ENCODE measurements at places on chromosomes 5 and 9. TPM values are rescaled to one million over a fixed set of nuclear protein-coding genes. Genes with fewer than 3 reads are reported as not detected.
A peak's percentile ranks its signal among the peaks of the same experiment; 100 is the strongest.

GRCh38 chr9:3909966-3910650, 384.3 kb upstream of the RFX3 start:
- no peak for DNase-seq

DNA sequence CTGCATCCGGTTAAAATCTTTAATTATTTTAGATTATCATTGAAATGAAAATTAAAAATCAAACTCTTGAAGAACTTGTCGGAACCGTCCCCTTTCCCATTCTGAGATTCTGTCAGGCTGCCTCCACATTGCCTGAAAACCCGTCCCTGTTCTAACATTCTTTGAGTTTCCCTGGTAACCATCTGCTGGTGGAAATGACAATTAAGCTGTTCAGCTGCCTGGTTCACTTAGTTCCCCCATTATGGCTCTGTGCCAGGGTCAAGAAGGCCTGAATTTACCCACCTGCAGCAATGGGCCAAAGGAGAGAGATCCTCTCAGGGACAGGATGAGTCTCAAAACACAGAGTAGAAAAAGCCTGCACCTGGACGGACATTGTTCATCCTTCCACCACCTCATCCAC, 11.8 kb upstream of the TCOF1 start:
- DNase-seq: no peak

GRCh38 chr5:82991059-82991458, 86.1 kb downstream of the TMEM167A start:
- DNase-seq: no peak

DNA sequence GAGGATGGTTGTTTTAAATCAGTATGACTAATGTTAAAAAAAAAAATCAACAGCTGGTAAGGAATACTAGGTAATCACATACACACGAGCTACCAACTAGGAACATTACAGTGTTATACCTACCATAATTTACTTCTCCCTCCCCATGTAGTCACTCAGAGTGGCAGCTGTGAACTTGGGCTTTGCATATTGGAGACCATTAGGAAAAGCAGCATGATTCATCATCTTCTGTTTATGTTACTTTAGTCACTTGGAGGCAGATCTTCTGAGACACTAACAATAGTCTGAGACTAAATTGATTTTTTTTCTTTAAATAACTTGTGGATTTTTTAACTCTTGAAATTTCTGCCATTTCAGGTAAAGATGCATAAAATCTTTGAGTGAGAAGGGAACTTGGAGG, 141.5 kb upstream of the NR4A3 start:
- DNase-seq: no peak

GRCh38 chr5:42876375-42876844, 64.7 kb upstream of the SELENOP start:
- DNase-seq: no peak

- peak; percentile 83 for DNase-seq
Measured at GRCh38 chr9:90774682-90775081, 26.9 kb upstream of the SYK start.

DNA sequence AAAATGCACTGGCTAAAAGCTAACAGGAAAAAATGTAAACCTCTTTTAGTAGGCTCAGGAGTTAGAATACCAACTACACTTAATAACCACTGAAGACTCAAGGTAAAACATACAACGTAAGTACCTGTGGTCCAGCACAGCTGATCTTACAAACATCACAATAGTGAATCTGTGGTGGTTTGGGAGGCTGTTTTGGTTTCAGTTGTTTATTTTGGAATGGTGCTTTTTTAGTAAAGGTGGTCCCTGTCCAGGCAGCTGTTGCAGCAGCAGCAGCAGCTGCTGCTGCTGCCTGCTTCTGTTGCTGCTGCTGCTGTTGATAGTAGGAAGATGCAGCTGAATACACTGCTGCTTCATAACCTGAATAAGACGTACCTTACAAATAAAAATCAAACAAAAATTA, 37.9 kb downstream of the ZFR start:
- DNase-seq: no peak

DNA sequence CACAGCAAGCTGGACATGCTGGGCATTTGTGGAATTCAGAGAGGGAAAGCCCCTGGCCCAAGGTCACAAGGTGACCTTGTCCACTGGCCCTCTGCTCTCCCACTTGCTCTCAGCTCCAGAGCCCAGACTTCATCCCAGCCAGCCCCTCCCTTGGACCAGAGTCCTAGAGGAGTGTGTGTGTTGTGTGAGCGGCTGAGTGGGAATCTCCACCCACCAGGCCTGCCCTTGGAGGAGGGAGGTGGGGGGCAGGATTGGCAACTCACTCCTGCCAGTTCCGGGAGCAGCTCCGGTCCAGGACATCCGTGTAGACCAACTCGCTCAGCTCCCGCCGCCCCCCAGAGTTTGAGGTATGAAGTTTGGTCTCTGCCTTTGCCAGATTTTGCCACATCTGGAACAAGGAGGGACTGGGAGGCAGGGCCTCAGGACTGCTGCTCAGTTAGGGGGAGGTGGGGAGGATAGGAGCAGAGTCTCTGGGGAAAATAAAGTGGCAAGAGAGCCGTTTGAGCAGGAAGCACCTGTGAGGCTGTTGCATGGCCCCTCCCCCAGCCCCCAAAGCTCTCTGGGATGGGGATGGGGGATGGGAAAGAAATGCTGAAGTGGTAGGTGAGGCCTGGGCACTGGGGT, 1.4 kb downstream of the MZB1 start:
- DNase-seq: peak; percentile 85

GRCh38 chr5:158283397-158283796, 424.5 kb upstream of the CLINT1 start:
- no peak for DNase-seq

- no peak for DNase-seq
Measured at GRCh38 chr9:3161912-3162311, 318.0 kb upstream of the PUM3 start.

GRCh38 chr5:10393491-10393890, 40.0 kb downstream of the MARCHF6 start:
- no peak for DNase-seq

GRCh38 chr9:73667749-73668148, 516.1 kb downstream of the ANXA1 start:
- no peak for DNase-seq

DNA sequence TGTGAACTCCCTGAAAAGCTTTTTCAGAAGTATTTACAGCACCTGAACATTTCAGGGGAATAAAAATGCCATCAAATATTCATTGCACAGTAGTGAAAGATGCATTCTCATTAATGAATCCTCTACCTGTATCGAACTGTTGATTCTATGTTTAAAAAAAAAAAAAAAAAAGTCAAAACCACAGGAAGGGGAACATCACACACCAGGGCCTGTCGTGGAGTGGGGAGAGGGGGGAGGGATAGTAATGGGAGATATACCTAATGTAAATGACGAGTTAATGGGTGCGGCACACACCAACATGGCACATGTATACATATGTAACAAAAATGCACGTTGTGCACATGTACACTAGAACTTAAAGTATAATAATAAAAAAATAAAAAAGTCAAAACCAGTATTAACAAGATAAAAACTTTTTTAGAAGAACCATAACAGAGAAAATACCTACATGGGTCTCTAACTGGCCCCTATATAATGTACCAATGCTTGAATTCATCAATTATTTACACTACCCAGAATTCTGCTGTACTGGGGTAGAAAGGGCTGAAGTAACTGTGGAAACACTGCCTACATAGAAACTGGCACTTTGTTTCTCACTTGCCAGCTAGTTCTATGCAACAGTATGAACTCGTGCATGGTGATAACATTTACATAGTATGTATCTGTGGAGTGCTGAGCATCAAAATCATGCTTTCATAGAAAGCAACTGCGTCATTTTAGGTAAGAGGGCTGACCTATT, 48.9 kb downstream of the GNAQ start:
- DNase-seq: no peak

GRCh38 chr9:121699571-121700164, 48.2 kb downstream of the DAB2IP start:
- no peak for DNase-seq

GRCh38 chr5:141973871-141974595, 5.1 kb downstream of the RNF14 start:
- no peak for DNase-seq

DNA sequence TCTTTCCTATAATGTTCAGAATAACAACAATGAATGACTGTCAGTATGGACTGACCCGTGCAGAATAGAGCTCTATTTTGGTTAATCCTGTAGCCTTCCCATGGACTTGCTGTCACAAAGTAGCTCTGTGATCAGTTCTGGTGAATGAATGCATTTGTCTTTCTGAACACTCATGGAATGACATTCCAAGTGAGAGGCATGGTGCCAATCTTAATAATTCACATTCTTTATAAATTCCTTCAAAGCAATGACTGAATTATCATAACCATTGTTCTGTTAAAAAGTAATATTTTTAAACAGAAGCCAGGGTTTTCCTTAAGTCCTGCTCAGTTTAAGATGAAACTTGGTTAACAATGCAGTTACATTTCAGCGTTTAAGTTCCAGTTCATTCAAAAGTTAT, 360.5 kb downstream of the ICE1 start:
- DNase-seq: no peak

- no peak for DNase-seq
Measured at GRCh38 chr5:39064450-39064849, 9.7 kb downstream of the RICTOR start.

DNA sequence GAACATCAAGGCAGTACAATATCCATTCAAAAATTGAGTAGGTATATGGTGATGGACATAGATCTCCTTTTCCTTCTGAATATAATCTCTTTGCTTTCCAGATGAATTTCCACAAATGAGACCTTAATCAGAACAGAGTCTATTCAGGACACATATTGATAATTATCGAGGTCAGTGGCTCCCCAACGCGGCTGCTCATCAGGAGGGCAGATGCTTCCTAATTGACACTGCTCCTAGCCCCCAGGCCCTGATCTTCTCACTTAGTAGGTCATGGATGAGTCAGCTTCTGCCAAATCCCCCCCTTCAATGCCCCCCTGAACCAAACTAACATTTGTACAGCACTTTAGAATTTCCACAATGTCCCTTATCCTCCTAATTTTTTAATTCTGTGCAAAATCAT, 51.6 kb downstream of the SEMA5A start:
- no peak for DNase-seq

The BTNL8 gene
- polyA plus RNA-seq: 0.58 TPM

The IRX2 gene
- polyA plus RNA-seq: not detected

The DMGDH gene
- 0.13 TPM for polyA plus RNA-seq

The PCDHGB2 gene
- not detected for polyA plus RNA-seq

The MEGF10 gene
- 0.02 TPM for polyA plus RNA-seq

The PCDHGA12 gene
- 0.54 TPM for polyA plus RNA-seq

The CCL28 gene
- polyA plus RNA-seq: 4.9 TPM

The PCDHGA5 gene
- polyA plus RNA-seq: not detected

The SH3GL2 gene
- not detected for polyA plus RNA-seq

The IFNA8 gene
- not detected for polyA plus RNA-seq

The GRAMD2B gene
- 3.0 TPM for polyA plus RNA-seq

The SLC35D2 gene
- 9.8 TPM for polyA plus RNA-seq

The SLC34A3 gene
- not detected for polyA plus RNA-seq

The AQP7 gene
- 0.26 TPM for polyA plus RNA-seq

The NEUROG1 gene
- not detected for polyA plus RNA-seq

All from spleen (tissue), 13 donors.